ENCODE measurements at places on chromosomes 3 and 15.

DNA sequence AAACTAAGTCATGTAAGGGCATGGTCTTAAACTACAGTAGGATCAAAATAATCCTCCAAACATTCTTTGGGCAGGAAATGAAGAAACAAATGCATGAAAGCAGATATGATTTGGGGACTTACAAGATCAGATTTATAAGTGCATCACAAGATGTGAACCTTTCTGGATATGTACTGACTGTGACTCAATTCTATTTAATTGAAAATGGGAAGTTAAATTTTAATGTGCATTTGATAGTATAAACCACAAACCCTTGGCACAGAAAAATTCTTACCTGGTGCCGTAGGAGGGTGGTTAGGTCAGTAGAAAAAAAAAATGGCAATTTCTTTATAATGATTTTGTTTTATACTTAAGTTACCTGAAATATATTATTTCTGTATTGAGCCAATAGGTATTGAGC, 262.5 kb upstream of the TGFBR2 start:
- DNase-seq, result no peak

DNA sequence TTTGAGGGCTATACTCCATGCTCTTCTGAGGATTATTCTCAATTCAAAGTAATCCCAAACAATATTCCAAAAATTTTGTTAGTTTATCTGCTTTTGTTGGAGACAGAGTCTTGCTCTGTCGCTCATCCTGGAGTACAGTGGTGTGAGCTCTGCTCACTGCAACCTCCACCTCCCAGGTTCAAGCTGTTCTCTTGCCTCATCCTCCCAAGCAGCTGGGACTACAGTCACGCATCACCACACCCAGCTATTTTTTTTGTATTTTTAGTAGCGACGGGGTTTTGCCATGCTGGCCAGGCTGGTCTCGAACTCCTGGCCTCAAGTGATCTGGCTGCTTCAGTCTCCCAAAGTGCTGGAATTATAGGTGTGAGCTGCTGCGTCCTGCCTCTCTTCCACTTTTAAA, 39.1 kb downstream of the MEF2A start:
- DNase-seq, result no peak

GRCh38 chr3:18216996-18217395, 208.1 kb downstream of the SATB1 start:
- DNase-seq, result no peak

DNA sequence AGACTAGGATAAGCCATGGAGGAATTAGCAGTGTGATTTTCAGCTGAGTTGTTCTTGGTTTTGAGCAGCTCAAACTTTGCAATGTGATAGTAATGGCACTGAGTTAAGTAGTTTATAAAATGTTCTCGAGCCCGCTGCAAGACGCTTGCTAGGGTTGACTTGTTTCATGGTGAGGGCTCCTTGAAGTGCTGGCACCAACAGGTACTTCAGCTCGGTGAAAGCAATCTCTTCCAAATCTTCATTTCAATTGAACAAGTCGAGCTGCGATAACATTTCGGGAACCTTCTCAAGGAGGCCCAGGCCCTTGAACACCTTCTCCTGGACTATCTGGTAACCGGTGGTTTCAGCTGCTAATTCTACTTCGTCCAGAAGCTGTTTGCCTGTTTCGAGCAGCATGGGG, 50.8 kb upstream of the DYNC1LI1 start:
- DNase-seq, result no peak

- DNase-seq, result no peak
Observed at GRCh38 chr3:148078658-148079057, 619.0 kb upstream of the AGTR1 start.
